ENCODE measurements at places on chromosomes 3 and 15. TPM values are rescaled to one million over a fixed set of nuclear protein-coding genes. Genes with fewer than 3 reads are reported as not detected.

Gene WNT7A
- not detected for total RNA-seq

GRCh38 chr3:171323938-171324536 is 136.2 kb downstream of the TNIK start:
- H3K4me3 ChIP-seq: peak overlapping the region; percentile 9
- H3K27me3 ChIP-seq: no peaks in the 10 kb centered on the region
- peaks cover 79% of the 10 kb centered on the region for H3K4me1 ChIP-seq
- H3K27ac ChIP-seq: peak overlapping the region; percentile 68

DNA sequence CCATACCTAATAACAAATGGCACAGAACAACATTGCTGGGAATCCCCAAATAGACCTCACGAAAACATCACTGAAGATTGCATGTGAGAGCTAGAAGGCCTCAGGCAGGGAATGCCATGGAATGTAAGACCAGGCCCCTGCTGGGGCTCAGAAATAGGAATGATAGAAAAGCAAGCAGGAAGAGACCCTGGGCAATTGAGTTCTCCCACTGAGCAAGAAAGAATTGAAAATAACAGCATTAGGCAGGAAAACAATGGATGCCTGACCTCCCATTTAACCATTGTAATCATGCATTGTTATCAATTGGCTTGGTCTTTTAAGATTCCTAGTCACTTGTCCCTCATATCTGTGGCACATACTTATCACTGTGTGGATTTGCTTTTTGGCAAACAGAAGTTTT is 581.6 kb downstream of the FHIT start:
- no peaks in the 10 kb centered on the region for H3K27me3 ChIP-seq
- H3K4me1 ChIP-seq: no peaks in the 10 kb centered on the region
- no peak for DNase-seq
- H3K27ac ChIP-seq: no peak overlapping the region

Gene FBLN2
- 56.7 TPM for total RNA-seq

GRCh38 chr3:155093261-155093660 is 13.1 kb downstream of the MME start:
- no peak for DNase-seq
- no peaks in the 10 kb centered on the region for H3K4me1 ChIP-seq
- H3K27me3 ChIP-seq: no peaks in the 10 kb centered on the region
- H3K4me3 ChIP-seq: no peak overlapping the region

Gene RFT1
- total RNA-seq: 9.4 TPM

- H3K4me1 ChIP-seq: no peaks in the 10 kb centered on the region
- H3K4me3 ChIP-seq: no peak overlapping the region
- peaks cover 95% of the 10 kb centered on the region for H3K36me3 ChIP-seq
- no peak for DNase-seq
- H3K27me3 ChIP-seq: no peaks in the 10 kb centered on the region
Measured at GRCh38 chr3:9450991-9451390, 53.6 kb downstream of the SETD5 start.

DNA sequence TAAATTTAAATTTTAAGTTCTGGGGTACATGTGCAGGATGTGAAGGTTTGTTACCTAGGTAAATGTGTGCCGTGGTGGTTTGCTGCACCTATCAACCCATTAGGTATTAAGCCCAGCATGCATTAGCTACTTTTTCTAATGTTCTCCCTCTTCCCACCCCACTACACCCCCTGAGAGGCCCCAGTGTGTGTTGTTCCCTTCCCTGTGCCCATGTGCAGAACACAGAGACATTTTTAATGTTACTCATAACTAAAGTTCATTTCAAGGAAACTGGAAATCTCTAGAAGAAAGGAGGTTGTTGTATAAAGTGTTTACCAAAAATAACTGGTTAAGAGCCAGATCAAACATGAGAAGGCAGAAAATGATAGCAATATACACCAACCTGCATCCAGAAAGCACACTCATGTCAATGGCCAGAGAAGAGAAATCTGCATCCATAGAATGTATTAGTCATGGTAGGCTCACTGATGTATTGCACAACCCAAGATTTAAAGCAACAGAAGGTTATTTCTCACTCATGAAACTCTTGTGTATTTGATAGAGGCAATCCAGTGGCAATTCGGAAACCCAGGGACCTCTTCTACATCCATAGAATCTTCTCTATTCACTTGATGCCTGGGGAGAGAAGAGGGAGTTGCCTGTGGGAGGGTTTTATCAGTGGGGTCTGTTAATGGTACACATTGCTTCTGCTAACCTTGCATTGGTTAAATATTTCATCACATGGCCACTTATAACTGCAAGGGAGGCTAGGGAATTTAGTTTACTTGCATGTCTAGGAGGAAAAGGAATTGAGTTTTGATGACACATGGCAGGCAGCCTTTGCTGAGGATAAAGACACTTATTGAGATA is 321.9 kb upstream of the RASGRP1 start:
- H3K27me3 ChIP-seq: no peaks in the 10 kb centered on the region
- no peak for DNase-seq
- H3K27ac ChIP-seq: no peak overlapping the region
- H3K36me3 ChIP-seq: no peaks in the 10 kb centered on the region
- no peak overlapping the region for H3K4me3 ChIP-seq
- H3K4me1 ChIP-seq: peaks cover 7% of the 10 kb centered on the region

DNA sequence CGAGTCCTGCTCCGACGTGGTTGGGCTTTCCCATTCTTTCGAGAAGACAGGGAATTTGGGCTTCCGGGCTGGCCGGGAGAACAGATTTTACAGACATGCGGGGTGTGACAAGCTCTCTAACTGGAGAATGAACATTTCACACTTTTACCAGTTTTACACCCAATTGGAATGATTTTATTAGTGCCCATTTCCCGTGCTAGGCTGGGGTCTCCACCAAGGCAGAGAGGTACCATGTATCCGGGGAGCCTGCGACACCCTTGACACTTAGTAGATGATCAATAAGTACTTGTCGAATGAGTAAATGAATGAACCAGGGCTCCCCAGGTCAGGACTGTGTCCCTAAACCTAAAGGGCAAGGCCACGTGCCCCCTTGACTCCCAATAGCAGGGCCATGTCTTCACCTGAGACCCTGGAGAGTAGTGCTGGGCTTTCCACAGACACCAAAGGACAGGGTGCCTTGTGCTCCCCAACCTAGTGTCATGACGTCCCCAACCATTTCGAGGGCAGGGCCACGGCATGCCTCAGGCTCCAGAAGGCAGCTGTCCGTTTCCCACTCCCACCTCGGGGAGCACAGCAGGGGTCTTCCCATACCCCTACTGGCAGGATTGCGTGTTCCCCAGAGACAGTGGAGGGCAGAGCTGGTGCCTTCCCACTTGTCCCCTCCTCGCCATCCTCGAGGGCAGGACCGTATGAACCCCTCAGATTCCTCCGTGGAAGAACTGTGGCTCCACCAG is 679 bp upstream of the MYD88 start:
- peak overlapping the region; percentile 98 for H3K27ac ChIP-seq
- H3K4me1 ChIP-seq: peaks cover 71% of the 10 kb centered on the region
- no peaks in the 10 kb centered on the region for H3K27me3 ChIP-seq
- H3K36me3 ChIP-seq: peaks cover 45% of the 10 kb centered on the region

DNA sequence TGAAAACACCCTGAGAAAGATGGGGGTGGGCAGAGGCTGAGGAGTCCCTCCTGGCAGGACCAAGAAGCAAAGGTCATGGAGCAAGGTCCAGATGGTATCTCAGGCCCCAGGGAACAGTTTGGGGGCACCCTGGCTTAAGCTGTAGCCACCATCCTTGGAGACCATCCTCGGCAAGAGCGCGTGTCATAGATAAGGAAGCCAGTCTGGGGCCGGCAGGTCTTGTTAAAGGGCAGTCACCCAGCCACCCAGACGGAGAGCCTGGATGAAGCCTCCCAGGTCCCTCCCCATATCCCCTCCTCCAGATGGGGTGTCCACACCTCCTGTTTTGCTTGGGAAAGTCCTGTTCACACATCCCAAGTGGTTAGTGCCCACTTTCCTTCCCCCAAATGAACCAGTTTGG is 191.1 kb downstream of the KLF13 start:
- H3K27ac ChIP-seq: no peak overlapping the region
- DNase-seq: no peak
- H3K4me1 ChIP-seq: no peaks in the 10 kb centered on the region
- no peaks in the 10 kb centered on the region for H3K36me3 ChIP-seq
- no peak overlapping the region for H3K4me3 ChIP-seq

GRCh38 chr3:122676759-122677158 is 3.9 kb upstream of the PARP14 start:
- no peaks in the 10 kb centered on the region for H3K27me3 ChIP-seq
- no peak overlapping the region for H3K4me3 ChIP-seq
- no peak for DNase-seq
- H3K36me3 ChIP-seq: no peaks in the 10 kb centered on the region

Gene CEP63
- 34.7 TPM for total RNA-seq

DNA sequence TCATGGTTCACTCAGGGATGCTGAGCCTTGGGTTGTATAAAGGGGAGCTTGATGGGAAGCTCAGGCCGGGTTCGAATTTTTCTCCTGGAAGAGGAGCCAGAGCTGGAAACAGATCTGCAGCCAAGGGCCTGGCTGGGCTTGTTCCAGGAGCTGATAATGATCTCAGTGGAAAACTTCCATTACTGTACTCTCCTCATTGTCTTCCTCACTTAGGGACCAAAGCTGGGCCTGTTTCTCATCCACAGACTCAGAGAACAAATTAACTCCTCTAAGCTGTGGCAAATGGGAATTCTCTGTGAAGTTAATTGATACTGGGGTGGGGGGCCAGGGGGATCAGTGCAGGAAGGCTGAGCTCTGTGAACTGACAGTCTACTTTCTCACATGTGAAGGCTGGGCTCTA is 92.0 kb downstream of the PRICKLE2 start:
- peaks cover 9% of the 10 kb centered on the region for H3K4me1 ChIP-seq
- no peak overlapping the region for H3K4me3 ChIP-seq
- DNase-seq: no peak
- no peaks in the 10 kb centered on the region for H3K27me3 ChIP-seq

Gene CPA3
- total RNA-seq: 1.4 TPM

DNA sequence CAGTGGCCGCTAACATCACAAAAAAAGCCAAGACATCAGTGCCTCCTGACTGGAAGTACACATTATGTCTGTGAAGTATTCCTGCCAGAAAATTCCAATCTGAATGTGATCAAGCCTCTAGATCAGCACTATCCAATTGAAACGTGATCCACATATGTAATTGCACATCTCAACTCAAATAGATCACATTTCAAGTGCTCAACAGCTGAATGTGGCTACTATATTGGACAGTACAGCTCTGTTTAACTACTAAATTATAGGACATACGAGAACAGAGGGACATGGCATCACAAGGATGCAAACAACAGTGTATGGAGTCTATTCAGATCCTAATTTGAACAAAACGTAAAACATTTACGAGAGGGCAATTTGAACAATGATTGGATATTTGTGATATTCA is 542 bp upstream of the UBAP1L start:
- no peak for DNase-seq
- peaks cover 3% of the 10 kb centered on the region for H3K4me1 ChIP-seq
- H3K27ac ChIP-seq: no peak overlapping the region
- H3K4me3 ChIP-seq: no peak overlapping the region

DNA sequence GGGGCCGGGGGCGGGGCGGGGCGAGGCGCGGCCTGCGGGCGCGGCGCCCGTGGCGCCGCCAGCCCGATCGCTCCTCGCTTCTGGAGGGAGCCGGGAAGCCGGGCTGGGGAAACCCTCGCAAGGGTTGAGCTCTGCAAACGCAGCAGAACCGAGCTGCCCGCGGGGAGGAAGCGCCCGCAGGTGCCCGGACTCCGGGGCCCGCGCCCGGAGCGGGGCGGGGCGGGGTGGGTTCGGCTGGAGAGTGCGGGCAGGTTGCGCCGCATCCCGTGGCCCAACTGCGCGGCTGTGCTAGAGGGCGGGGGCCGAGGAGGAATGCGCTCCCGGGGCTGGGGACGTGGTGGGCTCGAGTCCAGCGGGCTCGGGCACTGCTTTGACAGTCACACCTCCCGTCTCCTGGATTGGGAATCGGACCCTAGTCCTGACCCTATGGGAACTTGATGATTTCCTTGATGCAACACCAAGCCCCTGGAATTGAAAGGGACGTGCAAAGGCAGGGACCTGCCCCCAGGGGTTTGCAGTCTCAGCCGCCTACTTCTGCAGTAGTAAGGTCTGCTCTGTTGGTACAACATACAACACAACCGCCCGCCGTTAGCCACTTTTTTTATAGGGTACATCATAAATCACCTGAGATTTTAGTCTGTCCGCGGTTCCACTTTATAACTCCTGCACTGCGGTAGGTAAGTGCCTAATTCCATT is 34.3 kb downstream of the ZBTB38 start:
- H3K27me3 ChIP-seq: no peaks in the 10 kb centered on the region
- H3K4me3 ChIP-seq: peak overlapping the region; percentile 79
- peak; percentile 84 for DNase-seq
- peak overlapping the region; percentile 99 for H3K27ac ChIP-seq
- peaks cover 38% of the 10 kb centered on the region for H3K36me3 ChIP-seq
- peaks cover 84% of the 10 kb centered on the region for H3K4me1 ChIP-seq

- no peaks in the 10 kb centered on the region for H3K36me3 ChIP-seq
- H3K27me3 ChIP-seq: peaks cover 66% of the 10 kb centered on the region
- DNase-seq: no peak
Measured at GRCh38 chr3:186512570-186513302, 31.4 kb downstream of the CRYGS start.

DNA sequence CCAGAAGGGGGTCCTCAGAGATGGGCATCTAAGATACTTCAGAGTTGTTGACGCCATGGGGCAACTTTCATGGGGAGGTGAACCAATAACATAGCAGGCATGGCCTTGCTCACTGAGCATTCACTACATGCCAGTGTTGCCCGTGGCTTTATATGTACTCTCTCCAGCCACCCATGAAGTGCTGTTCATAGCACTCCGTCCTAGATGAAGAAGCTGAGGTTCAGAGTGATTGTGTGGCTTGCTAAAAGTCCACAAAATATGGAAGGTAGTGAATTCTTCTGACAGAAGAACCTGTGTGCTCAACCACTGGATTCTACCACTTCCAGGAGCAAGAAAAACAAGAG is 9.8 kb upstream of the SEMA4B start:
- H3K4me3 ChIP-seq: no peak overlapping the region
- DNase-seq: no peak
- H3K27me3 ChIP-seq: no peaks in the 10 kb centered on the region
- H3K4me1 ChIP-seq: peaks cover 65% of the 10 kb centered on the region

- no peak for DNase-seq
Measured at GRCh38 chr3:64554096-64554920, 133.5 kb downstream of the ADAMTS9 start.

DNA sequence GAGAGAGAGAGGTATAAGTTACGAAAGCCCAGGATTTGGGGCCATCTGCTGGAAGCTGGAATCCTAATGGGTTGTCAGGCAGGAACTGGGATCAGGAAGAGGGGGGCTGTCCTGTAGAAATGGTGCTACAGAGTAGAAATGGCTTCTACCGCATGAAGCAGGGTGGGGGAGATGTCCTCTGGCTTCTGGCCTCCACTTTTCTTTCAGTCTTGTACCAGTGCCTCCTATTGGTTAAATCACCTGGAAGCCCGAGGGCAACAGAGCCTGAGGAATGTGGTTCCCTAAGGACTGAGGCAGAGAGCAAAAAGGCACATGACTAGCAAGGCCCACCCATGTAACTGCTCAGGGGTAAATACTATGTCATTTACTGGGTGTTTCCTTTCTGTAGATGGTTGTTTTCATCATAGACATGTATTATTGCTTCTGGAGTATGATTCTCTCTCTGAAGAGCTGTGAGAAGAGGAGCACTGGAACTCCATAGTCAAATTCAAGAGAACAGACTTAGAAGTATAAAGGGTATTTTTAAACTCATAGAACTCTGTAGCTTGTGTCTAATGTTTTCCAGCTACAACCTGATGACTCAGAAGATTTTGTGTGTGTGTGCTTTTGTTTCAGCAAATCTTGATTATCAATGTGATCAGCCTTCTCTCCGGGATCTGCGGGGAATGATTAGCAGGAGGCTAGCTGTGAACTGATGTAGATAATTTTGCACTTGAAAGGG is 20.2 kb upstream of the MITF start:
- H3K36me3 ChIP-seq: no peaks in the 10 kb centered on the region
- H3K27ac ChIP-seq: no peak overlapping the region
- peaks cover 4% of the 10 kb centered on the region for H3K27me3 ChIP-seq
- H3K4me1 ChIP-seq: peaks cover 45% of the 10 kb centered on the region
- no peak for DNase-seq
- no peak overlapping the region for H3K4me3 ChIP-seq
